ENCODE measurements at places on chromosomes 2 and 18. TPM values are rescaled to one million over a fixed set of nuclear protein-coding genes. Genes with fewer than 3 reads are reported as not detected.

PPP1R1C gene
- polyA plus RNA-seq = 0.34 TPM

TGFA gene
- polyA plus RNA-seq = 0.85 TPM

POU3F3 gene
- polyA plus RNA-seq = 0.13 TPM

FSIP2 gene
- 0.89 TPM for polyA plus RNA-seq

GCG gene
- 15.6 TPM for polyA plus RNA-seq

PIAS2 gene
- polyA plus RNA-seq = 27.9 TPM

SPDYA gene
- polyA plus RNA-seq = 1.2 TPM

EPAS1 gene
- 29.6 TPM for polyA plus RNA-seq

CDKL4 gene
- not detected for polyA plus RNA-seq

GAL3ST2 gene
- polyA plus RNA-seq = 0.20 TPM

KCTD1 gene
- 4.2 TPM for polyA plus RNA-seq

TEX44 gene
- polyA plus RNA-seq = not detected

Measured in forelimb muscle (tissue), 1 donor.